ENCODE measurements at places on chromosomes 16 and 17.

DNA sequence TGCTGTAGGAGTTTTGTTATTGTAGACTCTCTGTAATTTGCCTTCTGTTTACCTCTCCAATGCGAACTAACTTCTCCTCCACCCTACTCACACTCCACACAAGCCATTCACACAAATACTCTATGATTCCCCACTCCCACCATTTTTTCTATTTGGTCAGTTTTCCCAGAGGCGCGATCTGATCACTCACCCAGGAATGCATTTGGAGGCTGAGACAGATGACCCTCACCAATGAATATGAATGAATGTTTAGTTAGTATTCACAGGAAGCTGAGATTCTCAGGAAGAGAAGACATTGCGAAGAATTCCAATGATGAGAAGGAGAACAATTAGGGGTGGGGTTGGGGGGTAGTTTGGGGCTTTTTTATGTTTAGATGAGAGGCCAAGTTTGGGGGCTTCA lies 10.5 kb upstream of the ANKFN1 start:
- DNase-seq = no peak

DNA sequence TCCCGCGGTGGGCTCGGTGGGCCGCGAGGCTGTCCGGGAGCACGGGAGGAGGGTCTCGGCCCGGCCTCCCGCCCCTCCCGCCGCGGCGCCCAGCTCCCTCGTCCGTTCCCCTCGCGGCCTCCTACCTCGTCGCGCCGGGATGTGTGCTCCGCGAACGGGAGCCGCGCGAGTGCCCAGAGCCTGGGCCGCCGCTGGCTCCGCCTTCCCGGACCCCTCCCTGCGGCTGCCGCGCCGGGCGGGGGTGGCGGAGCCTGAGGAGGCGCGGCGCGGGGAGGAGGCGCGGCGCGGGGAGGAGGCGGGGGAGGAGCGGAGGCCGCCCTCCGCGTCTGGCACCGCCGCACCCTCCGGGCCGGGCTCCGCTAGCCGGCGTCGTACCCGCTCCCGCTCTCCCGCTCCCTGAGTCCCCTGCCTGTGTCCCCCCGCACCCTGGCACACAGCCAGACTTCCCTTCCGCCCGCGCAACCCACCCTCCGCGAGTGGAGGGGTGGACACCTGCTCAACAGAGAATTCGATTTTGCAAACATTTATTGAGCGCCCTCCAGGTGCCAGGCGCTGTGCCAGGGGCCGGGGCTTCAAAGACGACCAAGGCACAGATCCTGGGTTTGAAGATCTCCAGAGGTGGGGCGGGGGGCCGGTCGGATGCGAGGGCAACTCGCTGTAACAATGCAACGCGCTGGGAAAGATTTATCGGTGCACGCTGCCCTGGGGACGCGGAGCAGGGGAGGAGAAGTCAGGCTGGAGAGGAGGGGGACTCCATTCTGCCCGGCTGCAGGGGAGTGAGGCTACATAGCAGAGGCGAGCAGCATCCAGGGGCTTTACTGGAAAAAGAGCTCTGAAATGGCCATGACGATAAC lies at the start of gene MPP3:
MPP3 (minus strand) TSS at position 171 of the 854 bp plus-strand sequence. CDS start 1,240 bp downstream, outside the sequence.
- DNase-seq = peak; percentile 63

DNA sequence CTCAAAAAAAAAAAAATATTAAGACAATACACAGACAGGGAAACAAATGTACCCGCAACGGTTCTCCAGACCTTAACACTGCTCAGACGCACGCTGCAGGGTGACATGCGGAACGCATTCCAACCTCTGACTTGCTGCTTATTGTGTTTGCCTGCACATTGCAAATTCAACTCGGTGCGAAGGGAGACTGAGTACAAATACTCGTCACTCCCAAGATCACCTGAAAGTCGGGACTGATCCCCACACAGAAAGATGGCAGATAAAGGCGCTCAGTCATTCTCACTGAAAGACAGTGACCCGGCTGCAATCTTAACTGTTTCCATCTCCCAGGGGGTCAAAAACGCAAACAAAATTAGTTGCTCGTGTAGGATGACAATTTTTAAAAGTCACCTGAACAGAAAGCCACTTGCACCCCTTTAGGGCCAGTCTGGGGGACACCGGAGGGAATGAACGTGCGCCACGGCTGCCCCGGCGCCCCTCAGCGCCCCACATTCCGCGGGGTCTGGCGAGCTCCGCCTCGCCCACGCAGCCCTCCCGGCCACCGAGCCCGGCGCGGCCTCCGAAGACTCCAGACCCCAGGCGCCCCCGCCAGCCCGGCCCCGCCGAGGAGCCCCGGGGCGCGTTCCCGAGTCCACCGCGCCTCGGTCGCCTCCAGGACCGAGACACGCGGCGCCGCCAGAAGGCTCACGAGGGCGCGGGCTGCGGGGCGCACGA lies 589 bp downstream of the CLCN7 start:
- no peak for DNase-seq

- DNase-seq = no peak
Observed at GRCh38 chr16:11205065-11205699, 50.8 kb downstream of the SOCS1 start.

GRCh38 chr17:46943501-46944393 lies 20.8 kb downstream of the GOSR2 start:
- DNase-seq = no peak

GRCh38 chr16:78180349-78180748 lies 80.9 kb downstream of the WWOX start:
- no peak for DNase-seq

- no peak for DNase-seq
Observed at GRCh38 chr17:9057310-9057709, 36.0 kb downstream of the NTN1 start.

DNA sequence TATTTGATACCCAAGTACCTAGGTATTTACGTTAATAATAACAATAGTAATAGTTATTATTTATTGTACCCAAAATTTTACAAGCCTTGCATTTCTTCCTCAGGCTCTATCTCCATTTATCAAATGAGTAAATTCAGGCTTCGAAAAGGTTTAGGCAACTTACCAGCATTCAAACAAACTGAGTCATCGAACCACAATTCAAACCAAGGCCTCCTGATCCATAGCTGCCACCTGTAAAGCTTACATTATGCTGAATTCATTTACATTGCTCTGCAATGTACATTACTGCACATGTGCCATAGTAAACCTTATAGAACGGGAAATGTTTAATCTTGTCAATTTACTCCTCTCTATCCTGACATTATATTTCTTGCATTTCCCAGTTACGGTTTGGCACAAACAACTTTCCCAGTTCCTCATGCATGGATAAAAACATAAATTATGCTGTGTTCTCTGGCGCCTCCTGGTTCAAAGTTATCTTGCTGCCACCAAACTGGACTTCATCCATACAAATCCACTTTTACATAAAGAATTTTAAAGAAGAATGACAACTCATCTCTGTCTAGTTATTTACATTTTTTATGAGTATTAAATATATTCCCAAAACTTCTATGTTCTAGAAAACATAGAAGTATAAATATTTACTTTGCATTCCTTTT lies 360.6 kb upstream of the SOX9 start:
- DNase-seq = no peak

DNA sequence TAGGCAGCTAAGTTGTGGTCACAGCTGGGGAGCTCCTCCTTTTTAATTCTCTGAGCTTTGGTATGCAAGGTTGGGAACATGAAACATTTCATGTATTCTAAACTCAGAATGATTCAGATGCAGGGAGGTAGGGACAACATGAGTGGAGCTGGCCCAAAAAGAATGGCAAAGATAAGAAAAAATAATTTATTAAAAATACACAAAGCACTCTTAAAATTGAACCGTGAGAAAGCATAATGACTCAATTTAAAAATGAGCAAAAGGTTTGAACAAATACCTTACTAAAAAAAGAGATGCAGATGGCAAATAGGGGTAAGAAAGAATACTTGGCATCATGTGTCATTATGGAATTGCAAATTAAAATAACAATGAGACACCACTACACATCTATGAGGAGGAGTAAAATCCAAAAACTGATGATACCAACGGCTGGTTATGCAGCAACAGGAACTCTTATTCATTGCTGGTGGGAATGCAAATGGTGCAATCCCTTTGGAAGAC lies 175.6 kb upstream of the IRX3 start:
- DNase-seq = no peak

DNA sequence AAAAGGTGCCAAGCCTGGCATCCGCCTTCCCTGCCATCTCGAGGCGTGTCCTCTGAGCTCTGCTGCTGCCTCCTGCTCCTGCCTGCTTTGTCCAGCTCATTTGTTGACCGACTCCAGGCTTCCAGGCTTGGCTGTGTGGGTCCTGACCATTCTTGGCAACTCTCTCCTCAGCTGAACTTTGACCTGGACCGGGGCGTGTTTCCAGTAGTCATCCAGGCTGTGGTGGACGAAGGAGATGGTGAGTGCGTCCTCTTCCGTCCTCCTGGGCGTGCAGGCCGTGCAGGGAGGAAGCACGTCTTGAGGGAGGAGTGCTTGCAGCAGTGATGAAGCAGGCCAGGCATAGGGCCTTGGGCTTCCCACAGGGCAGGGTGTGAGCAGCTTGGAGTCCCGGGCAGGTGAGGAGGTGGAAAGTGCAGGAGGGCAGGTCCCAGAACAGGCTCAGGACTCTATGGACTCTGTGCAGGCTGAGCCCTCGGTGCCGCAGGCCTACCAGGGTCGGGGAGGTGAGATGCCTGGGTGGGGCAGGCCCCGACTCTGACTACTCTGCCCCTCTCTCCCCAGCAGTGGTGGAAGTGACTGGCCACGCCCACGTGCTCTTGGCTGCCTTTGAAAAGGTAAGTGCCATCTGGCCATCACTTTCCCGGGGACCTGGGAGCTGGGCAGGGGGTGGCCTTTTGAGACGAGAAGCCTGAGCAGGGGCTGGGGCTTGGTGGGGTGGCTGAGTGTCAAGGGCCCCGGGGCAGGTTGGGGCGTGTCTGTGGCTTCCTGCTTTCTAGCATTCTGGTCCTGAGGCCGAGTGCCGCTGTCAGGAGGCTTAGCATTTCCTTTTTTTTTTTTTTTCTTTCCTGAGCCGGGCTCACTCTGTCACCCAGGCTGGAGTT lies 28.6 kb upstream of the NUDT16L1 start:
- DNase-seq = peak; percentile 64

GRCh38 chr17:40224718-40225550 lies 5.8 kb downstream of the WIPF2 start:
- no peak for DNase-seq

DNA sequence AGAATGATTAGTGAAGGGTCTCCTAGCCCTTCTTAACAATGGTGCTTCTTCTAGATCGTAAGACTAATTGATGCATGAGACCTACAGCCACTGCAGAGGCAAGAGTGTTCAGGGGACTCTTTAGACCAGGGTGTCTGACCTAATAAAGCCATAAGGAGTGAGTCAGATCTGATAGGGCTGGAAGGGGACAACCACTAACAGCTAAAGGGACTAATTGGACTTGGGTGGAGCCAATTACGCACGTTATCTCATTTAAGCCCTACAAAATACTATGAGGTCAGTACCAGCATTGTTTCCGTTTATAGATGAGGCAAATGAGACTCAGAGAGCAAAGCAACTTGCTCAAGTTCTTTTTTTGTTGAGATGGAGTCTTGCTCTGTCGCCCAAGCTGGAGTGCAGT lies 14.5 kb upstream of the RNF222 start:
- DNase-seq = no peak

DNA sequence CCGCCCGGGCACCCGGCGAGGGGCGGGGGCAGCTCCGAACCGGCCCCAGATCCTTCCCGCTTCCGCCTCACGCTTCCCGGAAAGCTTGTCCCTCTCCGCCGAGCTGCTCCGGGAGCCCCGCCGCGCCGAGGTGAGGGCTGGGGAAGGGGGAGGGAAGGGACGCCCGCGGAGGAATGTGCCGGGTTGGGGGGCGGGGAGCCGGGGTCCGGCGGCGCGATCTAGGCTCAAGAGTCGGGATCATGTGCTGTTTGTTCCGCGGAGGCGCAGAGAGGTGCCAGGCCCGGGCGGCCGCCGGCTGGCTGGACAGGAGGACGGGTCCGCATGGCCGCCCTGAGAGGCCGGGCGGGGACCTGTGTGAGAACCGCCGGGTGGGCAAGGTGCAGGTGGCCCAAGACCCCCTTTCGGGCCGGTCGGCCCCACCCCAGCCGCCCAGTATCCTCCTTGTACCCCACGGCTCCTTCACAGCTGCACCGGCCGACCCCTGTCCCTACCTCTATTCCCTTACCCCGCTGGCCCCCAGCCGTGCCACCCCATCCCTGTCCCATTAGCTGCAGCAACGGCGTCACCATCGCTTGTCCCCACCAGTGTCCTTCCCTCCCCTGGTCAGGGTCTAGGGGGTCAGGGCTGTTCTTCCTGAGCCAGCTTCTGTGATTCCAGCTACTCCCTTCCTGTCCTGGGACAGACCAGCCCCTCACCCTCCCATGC lies 429 bp downstream of the KIF1C start:
- DNase-seq = peak; percentile 32

GRCh38 chr16:78460428-78460827 lies 361.0 kb downstream of the WWOX start:
- no peak for DNase-seq

- no peak for DNase-seq
Observed at GRCh38 chr16:75506574-75506973, 11.3 kb upstream of the CHST6 start.

DNA sequence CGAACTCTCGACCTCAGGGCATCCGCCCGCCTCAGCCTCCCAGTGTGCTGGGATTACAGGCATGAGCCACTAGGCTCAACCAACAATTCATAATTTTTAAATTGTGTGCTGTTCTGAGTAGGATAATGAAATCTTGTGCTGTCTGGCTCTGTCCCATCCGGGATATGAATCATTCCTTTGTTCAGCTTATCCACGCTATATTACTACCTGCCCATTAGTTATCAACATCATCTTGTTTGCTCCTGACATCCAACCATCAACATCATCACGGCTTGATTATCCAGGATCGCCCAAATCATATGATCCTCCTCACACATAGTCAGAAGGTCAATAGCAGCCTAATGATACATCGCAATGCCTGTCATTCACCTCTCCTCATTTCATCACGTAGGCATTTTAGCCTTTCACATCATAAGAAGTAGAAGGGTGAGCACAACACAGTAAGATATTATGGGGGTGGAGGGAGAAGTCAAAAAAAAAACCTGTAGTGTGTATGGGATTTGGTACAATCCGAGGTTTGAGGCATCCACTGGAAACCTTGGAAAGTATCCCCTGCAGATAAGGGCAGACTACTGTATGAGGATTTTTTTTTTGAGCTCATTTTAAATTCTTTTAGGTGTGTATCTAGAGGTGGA lies 77.0 kb upstream of the SIAH1 start:
- DNase-seq = no peak

GRCh38 chr17:6651919-6652452 lies 424 bp downstream of the C17orf100 start:
- DNase-seq = peak; percentile 59

- DNase-seq = no peak
Observed at GRCh38 chr16:168424-168823, 2.6 kb downstream of the HBM start.

DNA sequence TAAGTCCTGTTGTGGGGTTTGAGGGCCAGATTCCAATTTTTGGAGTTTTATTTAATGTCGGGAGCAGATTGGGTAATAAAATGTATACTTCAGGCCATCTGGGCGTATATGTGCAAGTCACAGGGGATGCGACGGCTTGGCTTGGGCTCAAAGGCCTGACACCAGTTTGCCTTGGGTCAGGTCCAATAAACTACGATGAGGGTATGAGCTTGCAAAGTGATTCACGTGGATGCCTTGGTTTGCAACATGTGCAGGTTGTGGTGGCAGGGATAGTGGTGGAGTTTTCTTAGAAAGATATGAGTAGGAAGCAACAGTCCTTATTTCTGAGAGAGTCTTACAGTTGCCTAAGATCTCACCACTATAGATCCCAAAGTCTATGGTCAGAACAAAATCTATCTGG lies 157.0 kb upstream of the CDH11 start:
- DNase-seq = no peak

Data from GM20000 (cell line).